NCI-H774 (cell line): ENCODE measurements at places on chromosomes 2 and 18.

DNA sequence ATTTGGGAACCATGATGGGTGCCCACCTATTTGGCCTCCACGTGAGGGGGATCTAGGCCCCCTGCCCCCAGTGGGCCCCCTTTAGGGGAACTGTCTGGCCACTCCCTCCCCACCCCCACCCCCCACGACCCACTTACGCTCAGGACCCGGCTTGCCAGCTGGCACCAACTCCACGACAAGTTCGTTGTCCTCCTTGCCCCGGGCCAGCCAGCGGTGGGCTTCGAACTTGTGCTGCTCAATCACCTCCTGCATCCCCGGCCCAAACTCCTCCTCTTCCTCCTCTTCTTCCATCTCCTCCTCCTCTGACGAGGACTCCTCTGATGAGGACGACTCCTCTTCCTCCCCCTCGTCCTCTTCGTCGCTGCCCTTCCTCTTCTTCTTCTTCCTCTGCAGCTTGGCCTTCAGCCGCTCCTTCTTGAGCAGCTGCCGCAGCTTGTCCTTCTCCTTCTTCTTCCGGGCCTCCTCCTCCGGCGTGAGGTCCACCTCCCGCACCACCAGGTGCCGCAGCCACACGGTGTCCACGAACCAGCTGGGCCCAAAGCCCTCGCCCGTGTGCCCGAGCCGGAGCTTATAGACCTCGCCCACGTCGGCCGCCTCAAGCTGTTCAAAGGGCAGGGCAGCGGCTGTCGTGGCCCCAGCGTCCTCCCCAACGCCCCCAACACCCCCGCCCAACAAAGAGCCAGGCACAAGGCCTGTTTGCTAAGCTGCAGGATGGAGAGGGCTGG lies 96.9 kb downstream of the LOXHD1 start:
- no peak for DNase-seq

GRCh38 chr2:144479138-144479537 lies 40.8 kb downstream of the ZEB2 start:
- DNase-seq = no peak

- DNase-seq = no peak
Observed at GRCh38 chr2:161355983-161356382, 47.8 kb downstream of the PSMD14 start.

GRCh38 chr18:11689669-11690565 lies 853 bp downstream of the GNAL start:
- no peak for DNase-seq

- DNase-seq = no peak
Observed at GRCh38 chr2:235868645-235869044, 299.5 kb downstream of the GBX2 start.

DNA sequence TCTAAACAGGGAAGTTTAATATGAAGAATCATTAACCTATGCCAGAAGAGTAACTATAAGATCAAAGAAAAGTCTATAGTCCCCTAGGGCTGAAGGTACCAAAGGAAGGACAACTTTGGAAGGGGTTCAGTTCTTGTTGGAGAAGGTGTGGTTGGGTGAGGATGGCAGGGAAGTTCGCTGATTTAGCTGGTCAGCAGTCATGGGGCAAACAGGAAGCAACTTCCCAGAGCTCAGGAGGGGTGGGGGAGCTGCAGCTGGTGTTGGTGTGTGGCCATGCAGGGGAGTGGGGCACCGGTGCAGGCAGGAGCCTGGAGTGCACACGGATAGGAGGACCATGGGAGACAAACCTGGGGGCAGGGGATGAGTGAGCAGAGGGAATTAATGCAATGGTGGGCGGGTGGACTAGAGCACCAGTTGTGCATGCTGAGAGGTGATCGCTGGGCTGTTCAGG lies 34.0 kb downstream of the FHOD3 start:
- DNase-seq = no peak

GRCh38 chr2:72826156-72826477 lies 284 bp upstream of the EXOC6B start:
- DNase-seq = no peak

GRCh38 chr2:28995765-28996750 lies 15.0 kb downstream of the TOGARAM2 start:
- DNase-seq = no peak

- no peak for DNase-seq
Observed at GRCh38 chr2:54962511-54962910, 87.7 kb downstream of the RTN4 start.

- no peak for DNase-seq
Observed at GRCh38 chr2:15735484-15736326, 144.0 kb downstream of the DDX1 start.

- DNase-seq = no peak
Observed at GRCh38 chr18:30486856-30487255, 555.7 kb downstream of the DSC3 start.

GRCh38 chr2:138536302-138536701 lies 34.7 kb downstream of the SPOPL start:
- no peak for DNase-seq

- no peak for DNase-seq
Observed at GRCh38 chr2:149586063-149586462, 1.5 kb downstream of the MMADHC start.

- no peak for DNase-seq
Observed at GRCh38 chr2:239223310-239224198, 177.3 kb downstream of the HDAC4 start.

GRCh38 chr18:267380-267687 lies 513 bp downstream of the THOC1 start:
- DNase-seq = peak; percentile 54

DNA sequence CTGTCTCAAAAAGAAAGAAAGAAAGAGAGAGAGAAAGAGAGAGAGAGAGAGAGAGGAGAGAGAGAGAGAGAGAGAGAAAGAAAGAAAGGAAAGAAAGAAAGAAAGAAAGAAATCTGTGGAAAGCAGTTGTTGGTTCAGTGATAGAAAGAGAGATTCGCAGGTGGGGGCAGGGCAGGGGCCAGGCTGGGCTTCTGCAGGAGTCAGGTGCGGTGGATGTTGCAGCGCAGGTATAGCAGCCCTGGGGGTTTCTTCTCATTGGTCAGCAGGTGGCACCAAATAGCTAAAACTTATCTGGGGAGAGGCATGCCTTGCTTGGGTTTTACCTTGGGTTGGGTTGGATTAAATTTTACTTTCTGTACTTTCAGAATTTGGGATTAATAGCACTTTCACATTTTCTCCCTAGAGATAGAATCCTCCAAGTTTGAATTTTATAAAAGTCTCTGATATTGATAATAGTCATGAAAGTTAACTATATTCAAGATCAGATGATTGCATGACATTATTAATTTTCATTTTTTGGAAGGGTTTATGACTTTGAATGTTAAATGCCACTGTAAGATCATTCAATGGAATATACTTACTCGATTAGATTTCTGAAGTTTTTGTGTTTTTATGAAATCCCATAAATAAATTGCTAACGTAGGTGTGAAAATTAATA lies 66.6 kb downstream of the SPTBN1 start:
- DNase-seq = peak; percentile 64

DNA sequence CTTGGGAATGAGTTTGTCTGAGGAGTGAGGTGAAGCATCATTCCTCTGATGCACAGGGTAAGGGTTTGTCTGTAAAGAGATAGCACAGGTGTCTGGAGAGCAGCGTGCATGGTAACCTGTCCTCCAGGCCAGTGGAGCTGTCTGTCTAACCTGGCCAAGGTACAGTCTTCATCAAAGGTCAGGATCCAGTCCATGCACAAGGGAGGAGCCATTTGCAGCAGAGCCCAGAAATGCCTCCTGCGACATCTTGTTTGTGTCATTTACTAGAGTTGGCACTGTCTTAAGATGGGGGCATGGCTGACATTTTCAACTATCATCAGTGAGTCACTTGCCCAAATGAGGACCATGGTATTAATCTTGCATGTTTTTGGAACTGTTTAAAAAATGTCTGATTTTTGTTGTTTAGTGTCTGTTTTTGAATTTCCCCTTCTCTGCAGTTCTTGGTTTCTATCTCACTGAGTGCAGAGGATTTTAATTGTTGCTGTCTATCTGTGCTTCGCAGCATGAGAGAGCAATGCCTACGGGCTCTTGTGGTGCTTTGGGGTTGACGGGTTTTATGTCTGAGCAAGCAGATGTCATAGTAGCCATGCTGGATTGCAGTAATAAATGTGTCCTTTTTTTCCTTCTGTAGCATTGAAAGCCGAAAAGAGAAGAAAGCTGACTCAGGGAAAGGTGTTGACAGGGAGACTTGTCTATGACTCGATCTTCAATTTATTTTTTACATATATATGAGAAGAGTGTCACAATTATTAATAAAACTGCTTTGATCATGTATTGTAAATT lies 91.3 kb downstream of the DPP4 start:
- no peak for DNase-seq

DNA sequence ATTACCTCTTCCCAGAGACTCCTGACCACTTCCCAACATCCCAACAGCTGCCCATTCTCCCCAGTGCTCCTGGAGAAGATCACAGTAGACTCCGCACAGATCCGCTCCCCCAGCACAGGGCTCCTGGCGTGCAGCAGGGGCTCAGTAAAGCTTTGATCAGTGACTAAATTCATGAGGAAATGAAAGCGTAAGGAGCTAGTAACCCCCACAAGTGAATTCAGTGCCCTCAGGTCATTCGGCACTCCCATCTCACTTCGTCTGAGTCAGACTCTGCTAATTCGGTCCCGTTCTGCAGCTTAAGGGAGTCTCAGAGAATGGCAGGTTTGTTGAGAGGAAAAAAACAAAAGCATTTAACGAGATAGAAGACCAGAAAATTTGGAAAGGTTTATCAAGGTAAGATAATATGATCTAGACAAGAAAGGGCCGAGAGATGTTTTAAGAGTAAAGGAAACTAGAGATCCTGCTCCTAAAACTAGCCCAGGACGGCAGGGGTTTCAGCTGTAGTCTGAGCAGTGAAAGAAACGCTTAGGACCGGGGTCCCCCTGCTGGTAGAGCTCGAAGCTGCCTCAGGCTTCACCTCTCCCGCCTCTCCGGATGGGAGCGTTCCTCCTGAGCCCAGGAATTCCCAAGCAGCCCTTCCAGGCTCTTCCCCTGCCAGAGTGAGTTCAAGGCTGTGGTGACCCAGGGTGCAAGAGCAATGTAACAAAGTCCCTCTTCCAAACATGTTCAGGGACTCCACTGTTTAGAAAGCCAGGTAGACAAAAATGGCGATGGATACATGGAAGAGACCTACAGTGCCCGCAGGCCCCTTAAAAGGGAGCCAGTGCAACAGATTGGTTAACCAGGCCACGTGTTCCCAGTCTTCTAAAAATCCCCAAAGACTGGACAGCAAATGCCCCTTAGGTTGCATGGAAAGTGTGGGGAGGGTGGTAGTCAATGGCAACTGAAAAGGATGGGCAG lies 127.3 kb downstream of the DNER start:
- DNase-seq = peak; percentile 2

GRCh38 chr18:54824761-54825160 lies 3.5 kb upstream of the RAB27B start:
- DNase-seq = no peak

- peak; percentile 48 for DNase-seq
Observed at GRCh38 chr2:71000780-71001591, 6.3 kb upstream of the TEX261 start.

- DNase-seq = no peak
Observed at GRCh38 chr2:16639431-16639830, 26.2 kb downstream of the CYRIA start.

DNA sequence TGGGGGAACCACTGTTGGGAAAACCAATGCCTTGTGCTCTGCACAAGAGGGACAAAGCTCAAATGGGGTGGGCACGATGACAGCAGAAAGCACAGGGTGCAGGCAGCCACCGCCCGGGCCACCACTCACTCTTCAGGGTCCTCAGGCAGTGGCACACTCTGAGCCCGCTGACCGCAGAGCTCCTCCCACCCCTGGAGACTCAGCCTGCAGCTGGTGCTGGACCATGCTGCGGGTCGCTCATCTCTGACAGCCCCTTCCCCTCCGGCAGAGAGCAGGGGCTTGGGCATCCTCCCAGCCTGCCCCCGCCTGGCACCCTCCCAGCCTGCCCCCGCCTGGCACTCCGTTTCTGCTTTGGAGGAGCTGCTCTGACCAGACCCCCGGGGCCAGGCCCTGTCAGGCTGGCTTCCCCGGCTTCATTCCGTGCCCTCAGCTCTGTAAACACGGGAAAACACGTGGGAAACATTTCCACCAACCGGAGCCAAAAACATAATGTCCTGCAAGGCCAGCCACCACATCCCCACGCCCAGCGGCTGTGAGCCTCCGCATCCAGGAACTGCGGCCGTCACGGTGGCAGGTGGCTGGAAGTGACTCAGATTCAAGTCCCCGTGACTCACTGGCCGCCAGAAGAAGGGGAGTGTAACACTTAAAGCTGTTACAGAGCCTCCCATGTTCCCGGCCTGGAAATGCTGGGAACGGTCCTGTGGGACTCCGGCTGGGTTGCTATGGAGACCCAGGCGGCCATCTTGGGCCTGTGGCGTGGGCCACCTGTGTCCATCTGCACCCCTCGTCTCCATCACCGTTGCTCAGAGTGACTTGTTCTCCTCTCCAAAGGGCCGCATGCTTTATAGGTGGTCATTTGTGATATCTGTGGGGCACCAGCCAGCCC lies 6.8 kb upstream of the SNED1 start:
- peak; percentile 37 for DNase-seq

DNA sequence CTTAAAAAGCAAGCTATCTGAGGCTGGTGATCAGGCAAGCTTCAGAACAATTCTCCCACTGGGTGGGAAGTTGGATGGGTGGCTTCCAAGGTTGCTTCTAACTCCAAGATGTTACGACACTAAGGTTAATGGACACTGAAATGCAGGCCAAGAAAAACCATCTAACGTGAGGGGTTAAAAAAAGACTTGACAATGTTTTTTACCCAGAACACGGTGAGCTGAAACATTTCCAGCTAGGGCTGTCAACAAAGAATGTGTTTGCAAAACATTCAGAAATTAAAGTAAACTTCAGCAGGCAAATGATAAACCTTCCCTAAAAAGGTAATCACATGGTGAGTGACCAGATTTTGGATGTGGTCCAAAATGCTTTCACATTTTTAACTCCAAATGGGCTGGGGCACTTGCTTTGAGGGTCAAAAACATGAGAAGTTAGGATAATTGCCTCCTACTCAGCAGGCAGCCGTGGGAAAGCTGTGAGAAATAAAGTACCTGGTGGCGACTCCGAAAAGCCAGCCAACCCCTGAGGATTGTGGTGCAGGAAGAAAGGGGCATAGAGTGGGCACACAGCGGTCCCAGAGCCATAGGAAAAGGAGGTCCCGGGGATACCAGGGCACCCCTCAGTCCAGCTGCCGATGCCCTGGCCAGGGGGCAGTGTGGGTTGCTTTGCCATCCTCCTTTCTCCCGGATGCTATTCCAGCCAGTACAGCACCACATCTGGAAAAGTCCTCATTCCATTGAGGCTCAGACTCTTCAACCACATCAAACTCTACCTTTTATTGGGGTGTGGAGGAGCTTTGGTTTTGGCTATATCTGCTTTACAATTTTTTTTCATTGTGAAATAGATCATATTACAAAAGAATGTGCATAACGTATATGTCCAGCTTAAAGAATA lies 90.0 kb upstream of the ATL2 start:
- no peak for DNase-seq

- no peak for DNase-seq
Observed at GRCh38 chr2:42931818-42932195, 139.4 kb upstream of the HAAO start.

GRCh38 chr2:67842375-67842959 lies 220.3 kb downstream of the C1D start:
- no peak for DNase-seq

- DNase-seq = no peak
Observed at GRCh38 chr18:76353500-76353899, 141.5 kb downstream of the ZNF516 start.
